CD4-positive, alpha-beta T cell treated with Interleukin-2 at 100 ng/mL for 4 hours (primary cell): ENCODE measurements at places on chromosomes 1 and 21.

GRCh38 chr1:75707191-75707590, 17.3 kb upstream of the ACADM start:
- no peak for DNase-seq

DNA sequence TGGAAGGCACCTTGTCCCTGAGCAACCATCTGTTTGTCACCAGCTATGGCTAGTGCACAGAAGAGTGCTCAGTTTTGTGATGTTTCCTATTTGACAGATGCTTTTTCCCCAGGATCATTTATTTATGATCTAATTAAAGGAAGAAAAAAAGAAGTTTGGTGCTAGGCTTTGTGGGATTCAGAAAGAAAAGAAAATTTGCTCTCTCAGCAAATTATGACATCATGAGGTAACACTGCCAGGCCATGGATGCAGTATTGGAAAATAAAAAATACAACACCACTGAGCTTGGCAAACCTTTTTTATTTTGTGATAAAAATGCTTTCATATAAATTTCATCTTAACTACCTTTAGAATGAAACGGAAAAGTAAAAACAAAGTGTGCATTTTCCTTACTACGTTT, 15.5 kb upstream of the ADAM30 start:
- no peak for DNase-seq

DNA sequence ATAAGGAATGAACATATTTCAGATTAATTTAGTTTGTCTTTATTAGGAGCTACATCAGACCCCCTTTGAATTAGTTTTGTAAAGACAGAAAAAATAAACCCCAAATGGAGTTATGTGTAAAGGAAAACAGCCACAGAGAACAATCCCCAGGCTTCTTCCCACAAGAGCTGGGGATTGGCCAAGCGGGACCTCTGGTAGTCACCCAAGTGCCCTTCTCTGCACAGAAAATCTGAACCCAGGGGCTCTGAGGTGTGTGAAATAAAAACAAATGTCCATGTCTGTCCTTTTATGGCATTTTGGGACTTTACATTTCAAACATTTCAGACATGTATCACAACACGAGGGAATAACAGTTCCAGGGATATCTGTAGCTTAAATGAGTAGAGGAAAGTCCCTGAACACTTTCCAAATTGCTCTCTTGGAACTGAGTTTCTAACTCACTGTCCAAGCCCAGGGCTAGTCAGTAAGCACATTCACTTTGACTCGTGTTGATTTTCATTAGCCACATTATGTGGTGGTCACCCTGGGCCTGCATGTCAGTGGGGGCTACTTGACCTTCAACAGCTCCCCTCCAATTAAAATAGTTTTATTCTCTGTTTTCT, 22.5 kb downstream of the DPT start:
- no peak for DNase-seq

GRCh38 chr1:2840036-2840809, 38.7 kb upstream of the TTC34 start:
- DNase-seq, result peak; percentile 63

DNA sequence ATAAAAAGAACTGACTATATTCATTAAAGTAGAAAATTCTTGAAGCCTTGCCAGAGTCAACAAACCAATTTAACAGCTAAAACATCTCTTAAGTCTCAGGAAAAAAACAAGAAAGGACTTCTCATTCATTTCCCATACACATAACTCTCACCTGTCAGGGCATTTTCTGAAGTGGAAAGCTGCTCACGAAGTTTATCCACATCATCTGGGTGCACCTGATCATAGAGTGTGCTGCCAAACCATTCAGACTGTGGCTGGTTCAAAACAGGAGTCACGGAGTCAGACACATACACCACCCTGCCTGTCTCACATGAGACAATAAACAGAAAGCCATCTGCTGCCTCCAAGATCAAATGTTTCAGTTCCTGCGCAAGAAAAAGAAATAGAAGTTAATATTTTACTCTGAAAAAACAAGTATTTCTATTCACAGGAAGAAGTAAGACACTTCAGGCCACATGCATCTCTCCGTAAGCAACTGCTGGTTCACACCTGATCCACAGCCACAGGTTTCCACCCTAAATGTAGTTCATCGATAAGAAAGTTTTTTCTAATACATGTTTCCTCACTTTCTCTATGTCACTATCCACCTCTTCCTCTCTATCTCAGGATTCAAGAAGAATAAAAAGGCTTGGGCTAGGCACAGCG, 28.2 kb upstream of the CTSK start:
- no peak for DNase-seq

DNA sequence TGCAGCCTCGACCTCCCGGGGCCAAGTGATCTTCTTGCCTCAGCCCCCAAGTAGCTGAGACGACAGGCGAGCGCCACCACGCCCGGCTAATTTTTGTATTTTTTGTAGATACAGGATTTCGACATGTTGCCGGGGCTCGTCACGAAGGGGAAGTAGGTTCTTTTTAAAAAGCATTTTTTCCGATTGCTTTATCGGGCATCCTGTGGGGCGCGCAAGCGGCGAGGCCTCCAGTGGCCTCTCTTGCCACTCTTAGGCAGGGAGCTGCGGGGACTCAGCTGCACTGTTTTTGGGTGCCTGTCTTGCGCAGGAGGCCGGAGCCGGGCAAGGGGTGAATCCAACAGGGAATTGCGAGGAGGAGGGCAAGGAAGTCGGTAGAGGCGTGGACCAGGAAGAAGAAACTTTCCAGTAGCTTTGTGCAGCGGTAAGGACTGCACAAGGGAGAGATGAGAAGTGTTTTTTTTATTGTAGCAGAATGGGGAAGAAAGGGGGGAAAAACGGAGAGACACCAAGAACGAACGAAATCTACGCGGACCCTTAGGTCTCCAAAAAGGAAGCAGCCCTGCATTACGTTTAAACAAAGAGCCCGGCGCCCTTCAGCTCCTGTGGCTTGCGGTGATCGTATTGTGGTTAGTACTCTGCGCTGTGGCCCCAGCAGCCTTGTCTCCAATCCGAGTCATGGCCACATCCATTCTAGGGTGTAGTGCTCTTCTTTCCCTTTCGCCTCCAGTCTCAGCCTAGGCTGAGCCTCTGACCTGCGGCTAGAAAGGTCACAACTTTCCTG, 164.8 kb downstream of the PPIAL4G start:
- DNase-seq, result peak; percentile 55

GRCh38 chr1:235275836-235276235, 52.1 kb downstream of the ARID4B start:
- DNase-seq, result no peak

GRCh38 chr1:155856257-155856974, 598 bp downstream of the GON4L start:
- no peak for DNase-seq

DNA sequence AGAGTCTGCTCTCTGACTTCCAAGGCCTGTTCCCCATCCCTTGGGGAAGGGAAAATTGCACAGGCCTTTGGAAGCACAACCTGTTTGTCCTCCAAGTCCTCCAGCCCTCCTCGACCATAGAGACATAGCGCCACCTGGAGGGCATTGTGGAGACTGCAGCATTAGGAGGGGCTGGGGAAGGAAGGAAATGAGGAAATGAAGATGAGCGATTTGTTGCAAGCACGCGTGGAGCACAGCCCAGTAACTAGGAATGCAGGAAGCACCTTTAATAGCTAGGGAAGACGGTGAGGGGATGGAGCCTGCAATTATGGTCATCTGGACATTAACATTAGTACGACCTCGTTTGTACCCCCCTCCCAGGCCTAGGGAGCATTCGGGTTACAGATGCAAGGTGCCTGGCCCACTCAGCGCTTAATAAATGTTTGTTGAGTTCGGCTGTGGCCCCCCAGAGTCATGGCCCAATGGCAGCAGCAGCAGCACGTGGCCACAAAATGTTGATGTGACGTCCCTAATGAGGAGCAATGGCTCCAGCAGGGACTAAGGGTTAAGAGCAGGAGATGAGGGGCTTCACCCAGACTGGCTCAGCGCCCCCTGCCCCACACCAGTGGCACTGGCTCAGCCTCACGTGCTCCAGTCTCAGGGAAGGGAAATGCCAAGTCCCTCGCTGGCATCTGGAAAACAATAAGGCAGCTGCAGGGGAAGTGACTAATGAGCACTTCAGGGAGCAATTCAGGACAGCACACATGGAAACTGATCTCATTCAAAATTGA, 8.0 kb upstream of the CAMK2N1 start:
- DNase-seq, result peak; percentile 82

DNA sequence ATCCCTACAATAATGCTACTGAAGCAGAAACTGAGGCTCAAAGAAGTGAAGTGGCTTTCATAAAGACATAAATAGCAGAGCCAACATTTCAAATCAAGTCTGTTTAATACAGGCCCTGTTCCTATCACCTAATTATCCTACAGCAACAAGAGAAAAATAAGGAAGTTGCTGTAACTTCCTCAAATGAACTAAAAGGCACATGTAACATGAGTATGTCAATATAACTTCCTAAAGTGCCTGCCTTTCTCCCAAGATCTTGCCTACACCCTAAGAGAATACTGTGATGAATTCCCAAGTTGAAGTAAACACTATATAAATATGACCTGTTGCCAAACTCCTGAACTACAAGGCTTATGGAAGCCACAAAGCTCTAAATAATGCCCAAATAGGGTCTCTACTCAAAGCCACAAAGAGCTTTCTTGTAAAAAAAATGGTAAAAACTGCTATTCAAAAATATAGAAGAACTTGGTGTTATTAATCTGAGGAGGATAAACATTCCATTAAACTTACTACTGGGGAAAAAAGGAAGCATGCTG, 8.6 kb downstream of the BEND5 start:
- DNase-seq, result no peak

- no peak for DNase-seq
Measured at GRCh38 chr1:223827193-223827663, 18.5 kb downstream of the TP53BP2 start.

GRCh38 chr1:209565759-209566678, 17.5 kb upstream of the CAMK1G start:
- peak; percentile 75 for DNase-seq

- no peak for DNase-seq
Measured at GRCh38 chr1:169623132-169623926, 6.6 kb downstream of the SELP start.

DNA sequence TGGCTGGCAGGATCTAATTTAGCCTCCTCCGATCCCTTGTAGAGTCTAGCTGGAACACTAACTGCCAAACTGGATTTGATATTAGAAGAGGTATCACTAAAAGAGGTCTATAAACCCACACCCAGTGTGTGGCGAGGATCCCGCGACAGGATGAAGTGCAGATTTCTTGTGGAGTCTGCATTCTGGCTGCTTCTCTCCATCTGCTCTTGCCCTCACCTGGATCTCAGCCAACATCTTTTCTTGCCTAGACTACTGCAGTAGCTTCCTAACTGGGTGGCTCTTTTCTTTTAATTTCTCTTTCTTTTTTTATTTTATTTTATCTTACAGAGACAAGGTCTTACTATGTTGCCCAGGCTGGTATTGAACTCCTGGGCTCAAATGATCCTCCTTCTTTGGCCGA, 48.9 kb upstream of the CAPZB start:
- no peak for DNase-seq

- no peak for DNase-seq
Measured at GRCh38 chr1:40270152-40270834, 12.3 kb downstream of the ZMPSTE24 start.

GRCh38 chr1:62436039-62436465, 797 bp upstream of the USP1 start:
- DNase-seq, result no peak

- DNase-seq, result no peak
Measured at GRCh38 chr1:41764656-41765055, 154.1 kb downstream of the HIVEP3 start.

- DNase-seq, result no peak
Measured at GRCh38 chr1:187938092-187938491, 1109.3 kb downstream of the PLA2G4A start.

DNA sequence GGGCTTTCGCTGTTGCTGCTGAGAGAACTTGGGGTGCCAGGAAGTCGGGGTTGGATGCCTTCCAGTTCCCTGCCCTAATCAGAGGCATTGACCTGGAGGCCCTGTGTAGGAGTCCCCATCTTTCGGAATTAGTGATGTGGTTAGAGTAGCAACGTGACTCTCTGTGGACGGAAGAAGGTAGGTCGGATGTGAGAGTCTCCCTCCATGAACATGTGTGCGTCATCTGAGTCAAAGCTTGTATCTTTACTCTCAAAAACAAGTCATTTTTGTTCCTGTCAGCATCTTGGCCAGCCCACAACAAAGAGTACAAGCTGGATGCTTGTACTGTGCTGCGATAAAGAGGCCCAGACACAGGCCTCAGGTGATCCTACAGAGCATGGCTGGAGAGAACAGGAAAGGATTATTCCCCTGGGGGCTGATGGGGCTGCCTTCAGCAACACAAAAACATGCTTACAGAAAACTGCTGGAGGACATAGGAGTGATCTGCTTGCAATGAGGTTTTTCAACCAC, 31.0 kb upstream of the IL10 start:
- peak; percentile 89 for DNase-seq

GRCh38 chr1:59032228-59032627, 248.4 kb upstream of the JUN start:
- DNase-seq, result no peak

- DNase-seq, result no peak
Measured at GRCh38 chr1:101275672-101276071, 38.9 kb downstream of the S1PR1 start.
